ENCODE measurements at places on chromosomes 12 and 14. TPM values are rescaled to one million over a fixed set of nuclear protein-coding genes. Genes with fewer than 3 reads are reported as not detected.

DAO gene
- polyA plus RNA-seq, result 0.78 TPM

PLBD1 gene
- 0.98 TPM for polyA plus RNA-seq

KCNJ8 gene
- polyA plus RNA-seq, result 4.4 TPM

CLBA1 gene
- polyA plus RNA-seq, result 15.8 TPM

GALNT6 gene
- 9.3 TPM for polyA plus RNA-seq

SYNDIG1L gene
- polyA plus RNA-seq, result 0.78 TPM

NUDT14 gene
- 63.7 TPM for polyA plus RNA-seq

RFX4 gene
- 5.5 TPM for polyA plus RNA-seq

FOXG1 gene
- 28.3 TPM for polyA plus RNA-seq

KRT78 gene
- polyA plus RNA-seq, result not detected

RHOJ gene
- polyA plus RNA-seq, result 11.1 TPM

IFI27L1 gene
- 81.3 TPM for polyA plus RNA-seq

APOF gene
- not detected for polyA plus RNA-seq
